Stimulated activated CD4-positive, alpha-beta T cell treated with anti-CD3 and anti-CD28 coated beads, Interleukin-2, amount 100 ng/mL, for 48 hours (primary cell): ENCODE measurements at places on chromosomes 16 and 17.
A peak's percentile ranks its signal among the peaks of the same experiment; 100 is the strongest.

DNA sequence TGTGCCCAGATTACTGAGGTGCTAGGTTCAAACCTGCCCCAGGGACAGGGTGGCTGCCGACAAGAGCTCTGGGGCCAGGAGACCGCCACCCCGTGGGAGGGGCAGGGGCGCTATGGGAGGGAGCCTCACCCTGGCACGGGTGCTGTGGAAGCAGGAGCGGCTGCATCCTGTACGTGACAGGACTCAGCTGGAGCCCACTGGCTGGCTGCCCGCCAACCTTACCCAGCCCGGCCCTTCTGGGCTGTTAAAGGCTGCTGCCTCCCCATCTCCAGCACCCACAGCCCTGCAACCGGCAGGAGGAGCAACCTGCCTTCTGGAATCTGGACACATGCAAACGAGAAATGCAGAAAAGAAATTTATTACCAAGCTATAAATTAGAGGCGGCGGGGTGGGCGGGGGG lies 11.2 kb downstream of the PAM16 start:
- DNase-seq: no peak

DNA sequence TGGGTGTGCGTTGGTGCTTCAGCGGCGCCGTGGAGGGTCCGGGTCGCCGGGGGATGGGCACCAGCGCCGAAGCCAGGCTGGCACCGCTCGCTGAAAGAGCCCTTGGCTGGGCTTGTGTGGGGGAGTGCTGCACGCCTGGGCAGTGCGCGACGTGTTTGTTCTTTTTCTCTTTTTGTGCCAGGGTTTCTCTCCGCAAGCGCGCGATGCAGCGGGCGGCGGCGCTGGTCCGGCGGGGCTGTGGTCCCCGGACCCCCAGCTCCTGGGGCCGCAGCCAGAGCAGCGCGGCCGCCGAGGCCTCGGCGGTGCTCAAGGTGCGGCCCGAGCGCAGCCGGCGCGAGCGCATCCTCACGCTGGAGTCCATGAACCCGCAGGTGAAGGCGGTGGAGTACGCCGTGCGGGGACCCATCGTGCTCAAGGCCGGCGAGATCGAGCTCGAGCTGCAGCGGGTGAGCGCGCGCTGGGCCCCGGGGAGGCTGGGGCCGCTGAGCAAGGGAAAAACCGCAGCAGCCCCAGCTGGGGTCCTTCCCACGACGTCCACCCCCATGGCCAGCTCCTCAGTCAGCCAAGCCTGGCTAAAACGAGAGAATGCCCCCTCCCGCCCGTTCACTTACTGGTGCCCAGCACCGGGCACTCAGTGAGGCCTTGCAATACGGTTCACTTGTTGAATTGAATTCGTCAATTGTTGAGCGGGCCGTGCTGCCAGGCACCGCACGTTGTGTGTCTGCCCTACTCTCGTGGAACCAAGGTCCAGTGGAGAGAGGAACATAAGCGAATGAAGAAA lies 541 bp downstream of the GPT2 start:
- peak; percentile 23 for DNase-seq

DNA sequence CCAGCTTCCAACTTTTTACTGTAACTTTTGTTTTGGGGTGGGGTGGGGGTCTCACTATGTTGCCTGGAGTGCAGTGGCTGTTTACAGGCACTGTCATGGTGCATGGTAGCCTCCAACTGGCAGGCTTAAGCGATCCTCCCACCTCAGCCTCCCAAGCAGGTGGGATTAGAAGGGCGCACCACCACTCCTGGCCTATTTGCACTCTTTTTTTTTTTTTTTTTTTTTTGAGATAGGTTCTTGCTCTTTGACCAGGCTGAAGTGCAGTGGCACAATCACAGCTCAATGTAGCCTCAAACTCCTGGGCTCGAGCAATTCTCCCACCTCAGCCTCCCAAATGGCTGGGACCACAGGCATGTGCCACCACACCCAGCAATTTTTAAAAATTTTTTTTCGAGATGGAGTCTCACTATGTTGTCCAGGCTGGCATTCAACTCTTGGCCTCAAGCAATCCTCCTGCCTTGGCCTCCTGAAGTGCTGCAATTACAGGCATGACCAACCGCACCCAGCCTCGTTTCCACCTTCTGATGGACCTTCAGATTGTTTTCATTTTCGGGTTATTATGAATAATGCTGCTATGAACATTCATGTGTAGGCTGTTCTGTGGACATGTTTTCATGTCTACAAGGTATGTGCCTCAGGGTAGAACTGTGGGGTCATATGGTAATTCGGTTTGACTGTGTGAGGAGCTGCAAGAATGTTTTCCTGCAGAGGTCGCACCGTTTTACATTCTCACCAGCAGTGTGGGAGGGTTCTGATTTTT lies 10.9 kb downstream of the TRAP1 start:
- DNase-seq: no peak

DNA sequence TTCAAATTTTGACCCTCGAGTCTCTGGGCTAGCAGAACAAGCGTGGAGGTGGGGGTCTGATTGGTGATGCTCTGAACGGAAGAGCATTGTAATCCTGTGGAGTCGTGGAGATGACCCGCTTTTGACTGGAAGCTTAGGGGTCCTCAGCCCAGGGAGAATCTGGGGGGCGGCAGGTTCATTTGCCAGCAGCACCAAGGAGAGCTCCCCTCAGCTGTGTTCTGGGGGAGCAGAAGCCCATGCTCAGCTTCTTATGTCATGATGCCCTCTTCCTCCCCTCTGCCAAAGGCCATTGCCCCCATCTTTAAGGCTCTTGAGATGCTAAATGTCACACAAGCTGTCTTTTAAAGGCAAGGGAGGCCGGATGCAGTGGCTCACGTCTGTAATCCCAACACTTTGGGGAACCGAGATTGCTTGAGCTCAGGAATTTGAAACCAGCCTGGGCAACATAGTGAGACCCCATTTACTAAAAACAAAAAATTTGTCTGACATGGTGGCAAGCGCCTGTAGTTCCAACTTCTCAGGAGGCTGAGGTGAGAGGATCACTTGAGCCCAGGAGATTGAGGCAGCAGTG lies 19.3 kb downstream of the LDHD start:
- DNase-seq: no peak

DNA sequence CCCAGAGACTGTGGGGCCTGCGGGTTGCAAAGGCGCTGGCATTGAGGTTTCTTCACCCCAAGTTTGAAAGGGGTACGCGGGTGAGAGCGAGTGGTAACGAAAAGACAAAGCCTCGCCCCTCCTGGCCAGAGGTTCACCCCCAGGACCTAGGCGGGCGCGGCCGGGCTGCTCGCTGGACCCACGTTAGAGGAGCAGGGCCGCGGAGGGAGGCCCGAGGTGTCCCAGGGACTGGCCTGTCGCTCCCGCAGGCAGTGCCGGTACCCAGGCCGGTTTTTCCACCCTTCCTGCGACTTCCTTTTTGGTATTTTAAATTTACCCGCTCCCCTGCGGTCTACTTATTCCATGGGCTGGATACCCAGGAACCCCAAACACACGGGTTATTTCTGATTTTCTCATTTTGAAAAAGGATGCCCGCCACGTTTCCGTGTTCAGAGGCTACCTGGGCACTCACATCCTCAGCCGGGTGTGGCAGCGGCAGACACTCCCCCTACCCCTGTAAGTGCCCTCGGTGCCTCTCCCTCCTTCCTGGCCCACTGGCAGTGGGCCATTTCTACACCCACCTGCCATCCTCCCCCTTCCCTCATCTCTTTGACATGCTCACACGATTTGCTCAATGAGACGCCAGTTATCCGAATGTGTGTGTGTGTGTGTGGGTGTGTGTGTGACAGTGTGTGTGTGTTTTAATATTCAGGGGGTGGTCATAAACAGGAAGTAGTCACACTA lies 1.6 kb upstream of the FOXL1 start:
- DNase-seq: no peak
